ENCODE measurements at places on chromosomes 1 and 21.

- DNase-seq, result no peak
These were observed 437.0 kb downstream of the MATN1 start for GRCh38 chr1:30286241-30286987.

- DNase-seq, result no peak
These were observed 10.3 kb upstream of the L1TD1 start for GRCh38 chr1:62184336-62184735.

GRCh38 chr1:50976111-50976889 lies 6.3 kb downstream of the CDKN2C start:
- DNase-seq, result no peak

- DNase-seq, result no peak
These were observed 71.4 kb downstream of the IGSF21 start for GRCh38 chr1:18179009-18179408.

GRCh38 chr1:110548381-110548780 lies 29.4 kb upstream of the KCNA10 start:
- no peak for DNase-seq

- DNase-seq, result no peak
These were observed 14.2 kb downstream of the UCK2 start for GRCh38 chr1:165841582-165842017.

- DNase-seq, result no peak
These were observed 16.0 kb downstream of the DIO1 start for GRCh38 chr1:53909946-53910345.

DNA sequence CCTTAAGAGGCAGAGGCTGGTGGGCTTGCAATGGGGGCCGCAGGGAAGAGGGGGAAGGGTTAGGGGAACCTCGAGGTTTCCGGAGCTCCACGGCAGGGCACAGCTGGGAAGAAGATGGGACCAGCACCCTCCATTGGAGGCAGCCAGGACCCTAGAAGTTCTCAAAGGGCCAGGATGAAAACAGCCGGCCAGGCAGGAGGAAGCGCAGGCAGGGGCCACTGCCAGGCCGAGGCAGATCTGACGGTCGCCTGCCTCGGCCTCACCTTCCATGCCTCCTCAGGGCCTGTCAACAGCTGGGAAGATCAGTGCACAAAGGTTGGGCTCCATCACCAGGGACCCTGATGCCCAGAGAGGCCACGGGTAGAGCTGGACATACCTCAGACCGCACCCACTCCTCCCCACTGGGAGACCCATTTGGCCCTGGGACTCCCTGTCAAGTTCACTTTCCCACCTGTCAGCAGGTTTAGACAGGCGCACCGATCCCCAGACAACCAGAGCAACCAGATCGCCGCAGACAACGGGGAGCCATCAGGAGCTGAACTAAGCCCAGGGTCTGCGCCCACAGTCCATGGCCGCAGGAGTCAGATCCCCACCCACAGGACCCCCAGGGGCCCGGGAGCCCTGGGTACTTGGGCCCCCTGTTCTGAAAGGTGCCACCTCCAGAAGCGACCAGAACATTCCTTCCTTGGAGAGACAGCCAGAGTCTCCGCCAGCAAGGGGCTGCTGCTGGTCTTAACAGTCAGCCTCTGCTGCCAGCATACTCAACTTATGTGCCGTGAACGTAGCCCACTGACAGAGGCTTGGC lies 2.2 kb downstream of the SLC19A1 start:
- DNase-seq, result no peak

- no peak for DNase-seq
These were observed 556.8 kb downstream of the LMO4 start for GRCh38 chr1:87885278-87886025.

DNA sequence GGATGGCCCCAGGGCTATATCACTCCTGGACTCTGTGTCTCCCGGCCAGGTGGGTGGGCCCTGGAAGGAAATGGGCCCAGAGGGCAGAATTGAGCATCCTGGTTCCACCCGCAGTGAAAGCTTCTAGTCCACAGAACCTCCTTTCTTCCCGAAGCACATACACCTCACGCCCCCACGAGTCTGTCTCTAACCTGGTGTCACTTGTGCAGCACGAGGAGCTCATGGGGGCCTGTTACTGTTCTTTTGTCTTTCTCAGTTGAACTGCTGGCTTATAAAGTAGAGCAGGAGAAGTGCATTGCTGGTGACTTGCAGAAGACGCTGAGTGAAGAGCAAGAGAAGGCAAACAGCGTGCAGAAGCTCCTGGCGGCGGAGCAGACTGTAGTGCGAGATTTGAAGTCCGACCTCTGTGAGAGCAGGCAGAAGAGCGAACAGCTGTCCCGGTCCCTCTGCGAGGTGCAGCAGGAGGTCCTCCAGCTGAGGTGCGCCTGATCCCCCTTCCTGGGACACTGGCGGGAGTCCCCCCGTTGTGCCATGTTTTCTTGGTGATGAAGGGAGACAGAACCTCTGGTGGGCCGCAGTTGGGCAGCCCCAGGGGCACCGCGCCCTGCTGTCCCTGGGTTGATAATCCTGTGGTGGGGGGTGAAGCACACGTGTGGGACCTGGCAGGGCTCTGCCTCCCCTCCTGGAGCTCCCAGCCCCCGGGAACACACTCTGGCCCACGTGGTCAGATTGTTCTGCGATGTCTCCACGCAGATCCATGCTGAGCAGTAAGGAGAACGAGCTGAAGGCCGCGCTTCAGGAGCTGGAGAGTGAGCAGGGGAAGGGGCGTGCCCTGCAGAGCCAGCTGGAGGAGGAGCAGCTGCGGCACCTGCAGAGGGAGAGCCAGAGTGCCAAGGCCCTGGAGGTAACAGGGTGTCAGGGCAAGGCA lies 28.7 kb upstream of the DIP2A start:
- no peak for DNase-seq

GRCh38 chr1:105678334-105678733 lies 1378.1 kb upstream of the PRMT6 start:
- no peak for DNase-seq

DNA sequence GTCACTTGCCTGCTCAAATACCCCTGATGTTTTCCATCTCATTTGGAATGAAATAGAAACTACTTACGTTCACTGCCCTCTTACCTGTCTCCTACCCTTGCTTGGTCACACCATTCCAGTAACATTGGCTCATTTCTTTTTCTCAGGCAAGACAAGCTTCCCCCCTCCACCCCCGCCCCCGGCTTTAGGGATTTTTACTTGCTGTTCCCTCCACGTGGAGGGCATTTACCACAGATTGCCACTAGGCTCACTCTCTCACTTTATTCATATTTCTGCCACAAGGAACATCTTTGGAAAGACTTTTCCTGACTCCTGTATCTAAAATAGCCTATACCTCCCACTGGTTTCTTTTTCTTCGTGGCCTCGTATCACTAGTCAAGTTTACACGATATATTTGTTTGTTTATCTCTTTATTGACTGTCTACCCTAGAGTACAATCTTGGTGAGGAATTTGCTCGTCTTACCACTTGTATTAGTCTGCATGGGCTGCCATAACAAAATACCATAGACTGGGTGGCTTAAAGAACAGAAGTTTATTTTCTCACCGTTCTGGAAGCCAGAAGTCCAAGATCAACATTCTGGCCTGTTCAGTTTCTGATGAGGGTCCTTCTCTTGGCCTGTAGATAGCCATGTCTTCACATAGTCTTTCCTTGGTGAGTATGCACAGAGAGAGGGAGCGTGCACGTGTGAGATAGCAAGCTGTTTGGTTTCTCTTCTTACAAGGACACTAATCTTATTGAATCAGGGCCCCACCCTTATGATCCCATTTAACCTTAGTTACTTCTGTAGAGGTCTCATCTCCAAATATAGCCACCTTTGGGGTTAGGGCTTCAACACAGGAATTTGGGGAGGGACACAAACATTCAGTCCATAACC lies 126.2 kb downstream of the NRDC start:
- no peak for DNase-seq

GRCh38 chr1:230291731-230292620 lies 134.2 kb downstream of the PGBD5 start:
- DNase-seq, result no peak

GRCh38 chr21:28590676-28591075 lies 402.0 kb downstream of the LTN1 start:
- DNase-seq, result no peak

- DNase-seq, result no peak
These were observed 14.0 kb upstream of the TBX19 start for GRCh38 chr1:168266644-168267186.

DNA sequence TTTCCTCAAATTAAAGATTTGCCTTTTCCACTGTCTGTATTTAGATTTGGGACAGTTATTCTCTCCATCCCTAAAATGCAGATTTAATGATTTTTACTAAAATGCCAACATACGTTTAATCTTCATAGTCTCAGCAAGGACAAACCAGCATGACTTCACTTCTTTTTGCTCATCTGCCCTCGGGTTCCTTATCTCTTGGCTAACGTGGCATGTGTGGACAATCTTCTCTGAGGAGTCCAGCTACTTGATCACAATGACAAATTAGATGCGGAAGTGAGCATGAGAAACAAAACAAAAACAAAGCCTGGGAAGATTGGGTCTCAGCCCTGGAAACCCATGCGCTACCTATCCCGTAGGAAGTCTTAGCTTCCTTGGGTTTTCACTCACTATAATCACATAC lies 1.0 kb downstream of the MRAP start:
- DNase-seq, result no peak

DNA sequence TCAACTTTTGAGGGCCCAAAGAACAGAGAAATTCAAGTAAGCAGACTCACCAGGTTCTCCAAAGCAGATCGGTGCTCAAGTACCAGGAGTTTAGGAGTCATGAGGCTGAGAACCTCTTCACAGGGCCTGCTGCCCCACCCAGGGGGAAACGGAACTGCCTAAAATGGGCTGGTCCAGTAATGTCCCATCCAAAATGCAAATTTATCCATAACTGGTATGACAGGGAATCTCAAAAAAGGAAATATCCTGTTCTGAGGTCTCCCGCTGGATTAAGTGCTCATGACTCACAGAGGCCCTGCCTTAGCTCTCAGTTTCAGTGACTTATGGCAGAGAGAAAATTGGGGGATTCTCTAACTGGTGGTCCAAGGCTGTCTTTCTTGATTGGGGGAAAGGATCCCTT lies 9.3 kb downstream of the SPRR2G start:
- no peak for DNase-seq

DNA sequence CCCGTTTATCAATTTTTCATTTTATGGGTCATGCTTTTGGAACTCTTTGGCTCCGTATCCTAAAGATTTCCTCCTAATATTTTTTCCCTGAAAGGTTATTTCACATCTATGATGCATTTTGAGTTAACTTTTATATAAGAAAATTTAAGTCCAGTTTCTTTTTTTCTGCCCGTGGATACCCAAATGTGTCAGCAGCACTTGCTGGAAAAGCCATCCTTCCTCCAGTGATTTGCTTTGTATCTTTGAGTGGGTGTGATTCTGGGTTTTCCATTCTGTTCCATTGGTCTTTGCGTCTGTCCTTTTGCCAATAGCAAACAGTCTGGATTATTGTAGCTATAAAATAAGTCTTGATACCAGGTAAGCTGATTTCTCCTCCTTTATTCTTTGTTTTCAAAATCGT lies 15.6 kb upstream of the ABCG1 start:
- no peak for DNase-seq
